ENCODE measurements at places on chromosomes 7 and 10.
A peak's percentile ranks its signal among the peaks of the same experiment; 100 is the strongest.

GRCh38 chr7:2321020-2321419 is 6.8 kb upstream of the SNX8 start:
- no peak for DNase-seq

DNA sequence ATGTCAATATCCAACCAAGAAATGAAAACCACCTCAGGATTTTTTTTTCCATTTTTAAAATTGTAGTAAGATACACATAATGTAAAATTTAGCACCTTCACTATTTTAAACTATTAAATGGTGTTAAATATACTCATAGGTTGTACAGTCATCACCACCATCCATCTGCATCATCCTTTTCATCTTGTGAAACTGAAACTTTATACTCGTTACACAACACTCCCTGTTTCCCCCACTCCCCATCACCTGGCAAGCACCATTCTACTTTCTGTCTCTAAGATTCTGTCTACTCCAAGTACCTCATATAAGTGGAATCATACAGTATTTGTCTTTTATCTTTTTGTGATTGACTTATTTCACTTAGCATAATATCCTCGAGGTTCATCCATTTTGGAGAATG is 335.2 kb upstream of the NPSR1 start:
- DNase-seq, result no peak

DNA sequence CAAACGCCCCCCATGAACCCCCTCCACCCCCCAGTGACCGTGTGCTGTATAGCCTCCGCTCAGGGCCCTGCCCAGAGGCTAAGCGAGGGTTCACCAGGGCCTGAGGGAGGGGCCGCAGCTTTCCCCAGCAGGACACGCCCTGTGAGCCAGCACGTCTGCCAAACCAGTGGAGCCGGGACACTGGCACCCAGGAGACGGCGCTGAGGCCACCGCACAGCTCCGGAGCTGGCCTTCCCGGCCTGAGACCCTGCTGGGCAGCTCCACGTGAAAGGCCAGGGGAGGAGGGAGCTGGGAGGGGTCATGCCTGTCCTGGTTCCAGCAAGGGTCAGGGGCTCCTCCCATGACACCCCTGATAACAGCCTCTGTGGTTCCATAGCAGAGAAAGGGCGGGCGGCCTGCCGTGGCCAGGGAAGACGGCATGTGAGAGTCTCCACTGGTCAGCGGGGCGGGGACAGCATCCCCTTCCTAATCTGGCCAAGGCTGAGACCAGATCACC is 278.3 kb downstream of the ELFN1 start:
- peak; percentile 31 for DNase-seq

GRCh38 chr7:149214020-149214720 is 18.8 kb downstream of the ZNF282 start:
- DNase-seq, result no peak

DNA sequence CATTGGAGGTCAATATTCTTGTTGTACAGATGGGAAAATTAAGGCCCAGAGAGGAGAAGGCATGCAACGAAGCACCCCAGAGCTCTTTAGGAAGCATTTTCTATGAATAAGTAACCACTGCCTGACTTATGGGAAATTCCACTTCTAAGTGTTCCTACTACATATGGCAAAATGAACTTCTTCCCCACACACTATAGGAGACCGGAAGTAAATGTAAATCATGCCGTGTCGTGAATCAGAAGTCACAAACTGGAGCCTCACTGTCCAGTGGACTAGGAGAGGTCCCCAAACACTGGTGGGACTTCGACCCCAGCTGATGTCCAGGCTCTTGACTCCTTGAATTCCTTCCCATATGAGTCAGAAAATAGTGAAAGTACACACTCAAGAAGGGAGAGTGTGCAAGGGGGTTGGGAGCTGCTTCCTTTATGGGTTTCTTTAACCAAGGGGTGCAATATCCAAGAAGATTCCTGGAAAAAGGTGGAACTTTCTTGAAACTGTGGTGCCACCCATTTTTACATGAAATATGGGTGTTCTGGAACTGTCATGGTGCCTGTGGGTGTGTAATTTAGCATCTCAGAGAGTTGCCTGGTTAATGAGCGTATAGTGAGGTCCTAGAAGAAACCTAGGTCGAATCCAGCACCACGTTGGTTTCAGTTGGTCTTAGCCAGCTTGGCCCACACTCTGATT is 6.7 kb downstream of the RASSF4 start:
- DNase-seq, result no peak

DNA sequence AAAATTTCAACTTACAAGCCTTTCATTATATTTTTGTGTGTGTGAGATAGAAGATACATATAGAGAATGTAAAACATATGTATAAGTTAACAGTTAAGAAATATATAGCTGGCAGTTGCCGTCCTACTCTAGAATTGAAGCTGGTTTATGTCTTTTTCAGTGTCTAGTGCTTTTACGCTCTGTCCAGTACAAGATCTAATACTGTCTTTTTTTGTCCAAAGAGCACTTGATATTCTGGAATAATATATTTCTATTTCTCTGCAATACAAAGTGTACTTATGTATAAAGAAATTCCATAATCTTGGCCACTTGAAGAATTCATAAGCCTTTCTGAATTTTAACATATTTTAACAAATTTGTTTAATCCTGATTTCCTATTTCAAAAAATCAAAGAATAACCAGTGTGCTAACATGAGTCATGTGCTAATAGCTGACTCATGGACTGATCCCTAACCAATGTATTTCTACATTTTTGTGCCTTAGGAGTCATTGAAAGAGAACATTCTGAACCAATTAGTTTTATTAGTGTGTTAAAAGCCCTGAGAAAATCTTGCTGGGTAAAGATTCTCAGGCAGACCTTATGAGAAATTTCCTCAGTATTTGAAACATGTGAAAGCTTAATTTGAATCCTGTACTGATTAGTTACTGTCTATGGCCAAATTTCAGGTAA is 73.2 kb upstream of the CCAR1 start:
- DNase-seq, result no peak

DNA sequence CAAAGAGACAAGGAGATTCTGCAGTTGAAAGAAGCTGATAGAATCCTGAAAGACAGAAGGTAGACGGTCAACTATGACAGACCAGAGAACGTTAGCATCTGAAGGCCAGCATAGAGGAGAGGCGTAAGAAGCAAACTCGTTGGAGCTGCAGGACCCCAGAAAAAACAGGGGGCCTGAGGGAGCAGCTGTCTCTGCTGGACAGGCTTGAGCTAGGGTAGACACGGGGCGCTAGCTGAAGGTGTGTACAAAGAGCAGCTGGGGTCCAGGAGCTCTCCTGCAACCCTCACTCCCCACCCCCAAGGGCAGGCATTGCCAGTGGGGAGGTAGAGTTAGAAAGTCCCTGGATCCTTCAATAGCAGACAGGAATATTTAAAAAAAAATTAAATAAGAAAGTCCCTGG is 14.6 kb upstream of the GDI2 start:
- DNase-seq, result no peak

GRCh38 chr10:97687785-97688781 is 1.0 kb upstream of the AVPI1 start:
- DNase-seq, result no peak

DNA sequence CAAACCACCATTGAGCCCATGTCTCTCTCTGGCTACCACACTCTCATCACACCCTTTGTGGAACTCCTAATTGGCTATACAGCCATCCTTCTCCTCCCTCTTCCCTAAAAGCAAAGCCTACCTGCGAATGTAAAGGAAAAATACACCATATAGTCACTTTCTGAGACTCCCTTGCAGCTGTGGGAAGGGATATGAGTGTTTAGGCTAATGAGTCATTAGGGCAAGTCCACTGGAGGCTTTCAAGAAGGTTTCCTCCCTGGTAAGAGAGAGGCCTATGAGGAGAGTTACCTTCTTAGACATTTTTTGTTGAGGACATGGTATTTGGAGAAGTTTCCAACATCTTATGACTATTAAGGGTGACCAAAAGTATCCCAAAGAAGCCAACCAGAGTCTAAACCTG is 4.1 kb upstream of the TMEM243 start:
- no peak for DNase-seq

GRCh38 chr7:81583882-81584533 is 185.8 kb downstream of the HGF start:
- DNase-seq, result no peak

DNA sequence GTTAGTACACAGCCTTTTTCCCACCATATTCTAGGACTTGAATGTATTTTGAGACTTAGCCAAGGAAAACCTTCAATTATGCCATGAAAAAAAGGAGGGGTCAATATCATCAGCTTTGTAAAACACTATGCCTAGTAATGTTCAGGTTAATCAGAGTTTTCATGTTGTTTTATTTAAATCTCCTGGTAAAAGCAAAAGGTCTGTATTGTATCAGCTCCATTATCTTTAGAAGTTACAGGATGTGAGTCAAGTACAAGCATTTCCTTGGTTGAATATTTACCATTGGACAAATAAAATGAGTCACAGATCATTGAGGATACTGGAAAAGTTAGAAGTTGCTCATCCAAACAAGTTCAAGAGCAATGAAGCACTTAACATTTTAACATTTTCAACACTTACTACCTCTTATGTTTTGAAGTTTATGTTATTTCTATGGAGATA is 89.9 kb upstream of the CAPZA2 start:
- no peak for DNase-seq

All from hematopoietic multipotent progenitor cell treated with erythropoietin and hydrocortisone succinate and interleukin-3 and kit ligand, for 15 days (in vitro differentiated cells).